ENCODE measurements at places on chromosomes 2 and 18. TPM values are rescaled to one million over a fixed set of nuclear protein-coding genes. Genes with fewer than 3 reads are reported as not detected.

GRCh38 chr18:10752382-10752781 lies 226.6 kb downstream of the NAPG start:
- DNase-seq = no peak

DNA sequence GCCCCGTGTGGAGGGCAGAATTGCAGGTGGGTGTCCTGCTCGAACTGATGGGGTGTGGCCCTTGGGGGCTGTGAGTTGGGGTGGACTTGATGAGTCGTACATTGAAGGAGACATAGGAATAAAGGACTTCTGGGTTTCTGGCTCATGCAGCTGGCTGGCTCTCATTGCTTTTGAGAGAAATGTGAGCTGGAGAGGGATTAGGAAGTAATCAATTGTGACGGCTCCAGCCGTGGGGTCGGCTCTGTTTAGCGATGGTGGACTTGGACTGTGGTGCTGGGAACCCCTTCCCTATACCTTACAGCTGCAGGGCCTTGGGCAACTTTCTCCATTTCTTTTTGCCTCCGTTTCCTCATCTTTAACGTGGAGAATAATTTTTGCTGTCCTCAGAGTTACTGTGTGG lies 9.2 kb downstream of the IMPA2 start:
- DNase-seq = no peak

RND3 gene
- total RNA-seq = 144 TPM

GRCh38 chr2:84486441-84487115 lies 27.5 kb upstream of the SUCLG1 start:
- DNase-seq = no peak

- DNase-seq = no peak
Observed at GRCh38 chr18:5746844-5747243, 148.5 kb downstream of the TMEM200C start.

DNA sequence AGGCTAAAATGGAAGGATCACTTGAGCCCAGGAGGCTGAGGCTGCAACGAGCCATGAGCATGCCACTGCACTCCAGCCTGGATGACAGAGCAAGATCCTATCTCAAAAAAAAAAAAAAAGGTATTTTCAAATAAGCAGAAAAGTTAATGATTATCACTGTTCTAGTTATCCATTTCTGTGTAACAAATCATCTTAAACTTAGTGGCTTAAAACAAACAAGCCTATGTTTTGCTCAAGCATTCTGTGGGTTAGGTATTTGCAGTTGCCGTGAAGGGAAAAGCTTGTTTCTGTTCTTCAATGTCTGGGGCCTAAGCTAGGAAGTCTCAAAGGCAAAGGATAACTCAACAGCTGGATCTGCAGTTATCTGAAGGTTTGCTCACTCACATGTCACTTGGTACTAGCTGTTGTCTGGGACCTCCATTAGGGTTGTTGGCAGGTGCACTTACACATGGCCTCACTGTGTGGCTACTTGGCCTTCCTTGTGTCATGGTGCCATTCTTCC lies 14.1 kb downstream of the MFF start:
- DNase-seq = no peak

DNA sequence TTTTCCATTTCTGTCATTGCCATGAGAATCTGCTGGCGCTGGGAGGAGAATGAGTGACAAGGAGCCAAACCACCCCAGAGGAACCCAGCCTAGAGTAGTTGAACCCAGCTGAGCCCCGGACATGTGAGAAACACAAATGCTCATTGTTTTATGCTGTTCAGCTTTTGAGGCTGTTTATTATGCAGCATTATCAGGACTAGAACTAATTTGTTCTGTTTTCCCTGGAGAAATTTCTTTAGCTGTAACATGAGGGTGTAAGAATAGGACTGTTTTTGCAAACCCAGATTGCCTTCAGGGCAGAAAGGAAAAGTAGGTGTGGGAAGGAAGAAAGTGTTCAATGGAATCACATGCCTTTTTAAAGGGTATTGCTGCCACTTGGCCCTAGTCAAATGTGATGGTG lies 28.5 kb upstream of the DOCK10 start:
- DNase-seq = no peak

GRCh38 chr2:84424152-84424551 lies 34.9 kb downstream of the SUCLG1 start:
- no peak for DNase-seq

- no peak for DNase-seq
Observed at GRCh38 chr2:20838016-20838415, 15.1 kb upstream of the LDAH start.

- no peak for DNase-seq
Observed at GRCh38 chr2:64804651-64805050, 150.9 kb upstream of the SERTAD2 start.

FAM110C gene
- total RNA-seq = 6.4 TPM

DNA sequence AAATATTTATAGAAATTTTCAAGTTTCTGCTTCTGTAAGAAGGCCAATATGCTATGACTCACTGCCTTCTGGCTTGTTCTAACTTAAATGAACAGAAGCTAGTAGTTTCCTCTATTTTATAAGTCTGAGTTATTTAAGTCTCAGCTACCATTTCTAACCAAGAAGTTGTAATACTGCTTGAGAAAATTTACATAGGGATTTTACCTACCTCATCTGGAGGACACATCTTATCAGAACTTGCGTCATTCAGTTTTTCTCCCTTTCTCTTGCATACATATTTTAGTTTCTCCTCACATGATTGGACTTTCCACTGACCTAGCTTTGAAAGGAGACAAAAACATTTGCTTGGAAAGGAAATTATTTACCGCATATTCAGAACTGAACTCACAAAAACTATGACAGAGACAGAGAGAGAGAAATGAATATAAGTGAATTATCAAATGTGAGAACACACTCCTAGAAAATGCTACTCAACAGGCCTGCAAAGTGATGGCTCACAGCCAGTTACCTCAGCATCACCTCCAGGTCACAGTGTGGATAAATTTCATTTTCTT lies 81.1 kb upstream of the CD302 start:
- DNase-seq = no peak

DNA sequence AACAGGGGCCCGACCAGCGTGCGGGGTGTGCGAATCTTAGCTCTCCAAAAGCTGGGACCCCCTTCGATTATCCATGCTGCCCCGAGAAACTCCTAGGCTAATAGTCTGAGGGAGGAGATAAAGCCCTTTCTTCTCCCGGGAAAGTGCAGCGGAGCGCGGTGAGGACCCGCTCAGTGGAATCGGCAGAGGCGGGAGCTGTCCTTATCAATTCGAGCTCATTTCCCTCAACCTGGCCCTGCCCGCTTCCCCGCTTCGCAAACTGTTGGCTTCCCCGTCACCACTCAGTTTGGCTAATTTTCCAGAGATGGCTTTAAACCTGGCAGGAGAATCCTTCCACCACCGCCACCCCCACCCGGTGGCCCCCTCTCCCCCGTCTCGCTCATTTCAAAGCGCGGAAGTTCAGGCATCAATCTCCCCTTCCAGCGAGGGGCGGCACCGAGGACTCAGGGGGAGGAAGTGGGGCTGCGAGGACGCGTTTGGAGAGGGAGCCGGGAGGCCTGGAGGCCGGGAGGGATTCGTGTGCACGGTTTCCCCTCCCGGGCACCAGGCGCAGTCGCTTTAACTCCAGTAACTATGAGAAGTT lies 1.6 kb downstream of the KLHL14 start:
- DNase-seq = no peak

PAX3 gene
- total RNA-seq = 0.41 TPM

- no peak for DNase-seq
Observed at GRCh38 chr18:41025666-41026065, 929.4 kb upstream of the PIK3C3 start.

- DNase-seq = no peak
Observed at GRCh38 chr2:159051133-159051532, 82.7 kb downstream of the TANC1 start.

RGPD5 gene
- 111 TPM for total RNA-seq

DNA sequence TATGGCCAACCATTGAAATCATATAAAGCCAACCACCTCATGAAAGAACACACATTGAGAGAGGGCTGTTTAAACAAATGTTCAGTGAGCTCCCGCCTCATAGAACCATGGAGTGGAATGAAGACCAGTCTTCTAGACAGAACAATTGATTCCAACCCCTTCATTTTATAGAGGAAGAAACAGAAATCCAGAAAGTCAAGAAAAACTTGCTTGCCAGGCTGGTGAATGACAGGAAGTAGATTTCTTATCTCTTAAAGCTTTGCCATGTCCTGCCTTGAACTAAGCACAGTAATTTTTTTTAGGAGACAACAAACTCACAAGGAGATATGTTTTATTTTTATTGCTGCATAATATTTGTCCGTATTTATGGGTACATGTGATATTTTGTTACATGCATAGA lies 16.5 kb upstream of the NRP2 start:
- DNase-seq = no peak

- no peak for DNase-seq
Observed at GRCh38 chr2:230408244-230408842, 7.7 kb upstream of the SP100 start.

- no peak for DNase-seq
Observed at GRCh38 chr2:224211181-224211480, 172.0 kb upstream of the SERPINE2 start.

PSTPIP2 gene
- 10.6 TPM for total RNA-seq

DNAJC5G gene
- total RNA-seq = 0.18 TPM

- DNase-seq = no peak
Observed at GRCh38 chr2:27016801-27017325, 15.9 kb upstream of the TMEM214 start.

TUBA4B gene
- not detected for total RNA-seq

Measured in mesothelial cell of epicardium (in vitro differentiated cells).